ENCODE measurements at places on chromosomes 13 and 19. TPM values are rescaled to one million over a fixed set of nuclear protein-coding genes. Genes with fewer than 3 reads are reported as not detected.

DNA sequence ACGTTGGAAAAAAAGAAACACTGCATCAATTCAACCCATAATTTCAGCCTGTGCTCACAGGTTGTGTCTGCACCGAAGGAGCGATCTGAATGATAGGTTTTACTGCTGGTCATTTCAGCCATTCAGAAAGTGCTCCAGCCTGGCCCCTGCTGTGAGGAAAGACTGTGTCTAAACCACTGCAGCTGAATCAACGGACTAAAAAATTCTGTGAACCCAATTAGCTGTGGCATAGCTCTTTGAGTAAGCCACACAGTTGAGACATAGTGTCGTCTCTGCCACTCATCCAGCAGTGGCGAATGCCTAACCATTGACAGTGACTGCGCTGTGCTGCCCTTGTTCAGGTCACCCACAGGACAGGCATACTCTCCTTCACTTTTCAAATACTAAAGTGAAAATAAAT, 179.8 kb downstream of the COG6 start:
- no peak overlapping the region for H3K4me3 ChIP-seq
- peaks cover 4% of the 10 kb centered on the region for H3K27me3 ChIP-seq
- no peak for DNase-seq
- H3K27ac ChIP-seq: no peak overlapping the region

CD79A gene
- 1,280 TPM for total RNA-seq

DNA sequence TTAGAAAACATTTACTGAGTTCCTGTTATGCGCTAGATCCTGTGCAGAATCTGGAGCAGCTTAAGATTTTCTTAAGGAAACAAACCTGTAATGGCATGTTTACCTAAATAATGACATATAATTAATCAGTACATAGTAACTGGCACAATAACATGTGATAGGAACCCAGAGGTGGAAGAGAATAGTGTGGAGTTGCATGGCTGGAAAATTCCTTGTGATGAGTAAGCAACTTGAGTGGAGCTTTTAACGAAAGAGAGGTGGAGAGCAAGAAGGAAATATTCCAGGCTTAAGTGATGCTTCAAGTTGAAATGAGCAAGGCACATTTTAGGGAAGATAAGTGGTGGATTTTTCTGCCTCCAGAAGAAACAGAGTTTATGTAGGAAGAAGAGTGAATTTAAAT, 9.2 kb upstream of the GPC5 start:
- H3K27me3 ChIP-seq: peaks cover 12% of the 10 kb centered on the region
- DNase-seq: no peak
- H3K4me1 ChIP-seq: no peaks in the 10 kb centered on the region
- no peaks in the 10 kb centered on the region for H3K36me3 ChIP-seq
- no peak overlapping the region for H3K27ac ChIP-seq

GRCh38 chr19:31266731-31267130, 82.5 kb downstream of the TSHZ3 start:
- no peak overlapping the region for H3K27ac ChIP-seq
- H3K4me1 ChIP-seq: no peaks in the 10 kb centered on the region
- DNase-seq: no peak

FPR3 gene
- total RNA-seq: 0.51 TPM

DNA sequence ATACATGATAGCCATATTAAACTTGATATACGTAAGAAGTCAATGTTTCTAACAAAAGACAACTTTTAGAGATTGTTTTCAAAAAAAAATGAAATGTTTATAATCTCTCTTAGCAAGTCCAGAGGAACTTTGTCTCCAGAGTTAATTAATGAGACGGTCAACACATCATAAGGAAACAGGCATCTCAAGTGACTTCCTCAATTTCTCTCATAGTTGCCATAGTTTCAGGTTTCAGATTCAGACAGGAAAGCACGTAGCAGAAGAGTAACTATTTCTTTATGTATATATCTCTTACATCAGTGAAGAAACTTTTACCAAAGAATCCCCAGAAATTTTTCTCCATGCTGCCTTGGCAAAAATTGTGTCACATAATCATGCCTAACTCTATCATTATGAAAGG, 159.6 kb upstream of the ATXN8OS start:
- H3K36me3 ChIP-seq: no peaks in the 10 kb centered on the region
- H3K4me1 ChIP-seq: no peaks in the 10 kb centered on the region
- no peak overlapping the region for H3K4me3 ChIP-seq
- no peak for DNase-seq
- H3K27ac ChIP-seq: no peak overlapping the region
- no peaks in the 10 kb centered on the region for H3K27me3 ChIP-seq

DNA sequence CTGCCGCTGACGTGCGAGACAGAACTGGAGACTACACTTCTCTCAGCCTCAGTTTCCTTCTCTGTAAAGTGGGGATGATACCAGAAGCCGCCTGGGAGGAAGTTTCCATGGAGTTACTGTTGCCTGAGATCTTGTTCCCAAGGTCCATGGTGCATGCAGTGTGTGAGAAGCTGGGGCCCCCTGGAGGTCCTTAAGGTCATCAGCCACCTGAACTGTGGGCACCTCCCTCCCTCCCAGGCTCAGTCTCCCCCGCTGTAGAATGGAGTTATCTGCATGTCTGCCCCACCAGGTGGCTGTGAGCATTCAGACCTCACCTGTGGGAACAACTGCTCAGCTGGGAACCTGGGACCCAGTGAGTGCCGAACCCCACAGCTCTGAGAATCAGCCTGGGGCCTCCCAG, 2.7 kb downstream of the CRX start:
- no peak overlapping the region for H3K27ac ChIP-seq
- DNase-seq: no peak
- H3K4me3 ChIP-seq: no peak overlapping the region
- peaks cover 8% of the 10 kb centered on the region for H3K4me1 ChIP-seq
- no peaks in the 10 kb centered on the region for H3K27me3 ChIP-seq

MISP gene
- total RNA-seq: not detected

DNA sequence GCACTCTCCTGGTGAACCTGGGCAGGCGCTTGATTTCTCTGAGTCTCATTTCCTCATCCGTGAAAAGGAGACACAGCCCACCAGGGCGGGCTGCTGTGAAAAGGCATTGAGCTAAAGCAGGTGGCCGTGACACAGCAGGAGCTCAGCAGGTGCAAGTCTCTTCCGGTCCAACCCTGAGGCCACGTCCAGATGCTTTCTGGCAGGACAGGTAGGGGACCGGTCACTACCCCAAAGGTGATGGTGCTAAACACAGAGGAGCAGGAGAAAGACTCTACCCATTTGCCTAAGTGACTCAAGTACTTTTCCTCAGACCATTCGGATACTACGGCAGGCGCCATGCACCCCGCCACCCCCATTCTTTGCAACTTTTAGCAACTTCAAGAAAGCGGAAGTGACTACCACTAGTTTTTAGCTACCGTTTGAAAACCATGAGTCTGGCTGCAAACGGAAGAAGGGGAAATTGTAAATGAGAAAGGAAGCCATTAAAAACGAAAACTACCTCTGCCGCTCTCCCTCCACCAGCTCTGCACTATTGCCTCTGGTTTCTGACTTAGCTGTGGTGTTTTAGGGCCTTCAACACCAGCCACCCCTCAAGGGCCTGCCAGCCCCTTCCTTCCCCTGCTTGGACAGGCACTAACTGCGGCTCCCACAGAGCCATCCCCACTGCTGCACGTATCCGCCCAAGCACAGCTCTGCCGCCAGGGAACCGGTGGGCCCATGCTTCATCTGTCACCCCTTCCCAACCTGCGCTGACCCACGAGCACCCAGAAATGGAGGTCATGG, 4.8 kb downstream of the PPP6R1 start:
- H3K27ac ChIP-seq: peak overlapping the region; percentile 87
- peak; percentile 95 for DNase-seq
- H3K4me3 ChIP-seq: peak overlapping the region; percentile 61
- no peaks in the 10 kb centered on the region for H3K27me3 ChIP-seq
- peaks cover 88% of the 10 kb centered on the region for H3K4me1 ChIP-seq

PEG3 gene
- total RNA-seq: not detected

DNA sequence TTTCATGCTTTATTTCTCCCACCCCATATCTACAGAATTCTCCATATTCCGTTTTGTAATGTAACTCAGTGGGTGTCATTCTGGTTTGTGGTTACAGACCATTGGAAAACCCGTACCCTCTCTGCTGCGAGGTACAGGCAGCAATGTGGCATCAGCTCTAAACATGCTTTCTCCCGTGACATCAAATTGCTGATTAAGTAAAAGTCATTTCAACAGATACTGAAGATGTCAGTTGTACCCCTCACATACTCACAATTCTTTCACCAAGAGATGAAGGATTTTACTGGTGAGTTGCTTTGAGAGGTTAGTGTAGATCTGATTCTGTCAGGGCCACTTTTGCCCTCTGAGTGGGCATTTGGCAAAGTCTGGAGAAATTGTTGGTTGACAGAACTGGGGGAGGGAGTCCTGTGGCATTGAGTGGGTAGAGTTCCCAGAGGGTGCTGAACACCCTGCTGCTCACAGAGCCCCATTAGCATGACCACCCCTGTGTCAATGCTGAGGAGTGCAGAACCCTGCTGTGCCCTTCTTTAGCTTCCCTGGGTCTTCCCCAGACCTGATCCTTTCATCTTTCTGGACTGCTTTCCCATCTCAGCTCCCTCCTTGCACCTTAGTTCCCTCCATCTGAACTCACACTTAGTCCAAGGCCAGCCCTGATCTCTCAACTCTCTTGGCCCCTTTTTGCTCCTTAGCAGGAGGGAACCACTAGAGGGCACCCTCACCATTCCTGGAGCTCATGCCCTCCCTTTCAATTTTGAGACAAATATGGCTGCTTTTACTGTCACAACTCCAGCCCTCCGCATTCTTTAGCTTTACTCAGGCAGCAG, 39.9 kb upstream of the CEACAM8 start:
- no peaks in the 10 kb centered on the region for H3K27me3 ChIP-seq
- peak; percentile 32 for DNase-seq
- no peaks in the 10 kb centered on the region for H3K4me1 ChIP-seq
- H3K27ac ChIP-seq: no peak overlapping the region
- H3K4me3 ChIP-seq: no peak overlapping the region

DNA sequence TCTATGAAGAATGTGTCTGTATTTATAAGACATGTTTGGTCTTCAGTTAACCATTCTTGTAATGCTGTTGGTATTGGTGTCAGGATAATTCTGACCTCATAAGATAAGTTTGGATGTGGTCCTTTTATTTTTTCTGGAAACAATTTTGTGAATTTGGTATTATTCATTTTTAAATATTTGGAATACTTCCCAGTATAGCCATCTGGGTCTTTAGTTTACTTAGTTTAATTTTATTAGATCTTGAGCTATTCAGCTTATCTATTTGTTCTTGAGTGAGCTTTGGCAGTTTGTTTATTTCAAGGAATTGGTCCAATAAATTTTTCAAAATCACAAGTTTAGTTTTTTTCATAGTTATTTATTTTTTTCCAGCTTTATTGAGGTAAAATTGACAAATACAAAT, 335.4 kb upstream of the PCDH20 start:
- no peaks in the 10 kb centered on the region for H3K36me3 ChIP-seq
- no peaks in the 10 kb centered on the region for H3K27me3 ChIP-seq
- H3K4me1 ChIP-seq: no peaks in the 10 kb centered on the region
- no peak for DNase-seq
- no peak overlapping the region for H3K4me3 ChIP-seq

OR2Z1 gene
- not detected for total RNA-seq

- no peak overlapping the region for H3K27ac ChIP-seq
- DNase-seq: no peak
- H3K27me3 ChIP-seq: no peaks in the 10 kb centered on the region
- no peaks in the 10 kb centered on the region for H3K36me3 ChIP-seq
- H3K4me1 ChIP-seq: no peaks in the 10 kb centered on the region
Observed at GRCh38 chr19:33921165-33921564, 124.5 kb downstream of the KCTD15 start.

DNA sequence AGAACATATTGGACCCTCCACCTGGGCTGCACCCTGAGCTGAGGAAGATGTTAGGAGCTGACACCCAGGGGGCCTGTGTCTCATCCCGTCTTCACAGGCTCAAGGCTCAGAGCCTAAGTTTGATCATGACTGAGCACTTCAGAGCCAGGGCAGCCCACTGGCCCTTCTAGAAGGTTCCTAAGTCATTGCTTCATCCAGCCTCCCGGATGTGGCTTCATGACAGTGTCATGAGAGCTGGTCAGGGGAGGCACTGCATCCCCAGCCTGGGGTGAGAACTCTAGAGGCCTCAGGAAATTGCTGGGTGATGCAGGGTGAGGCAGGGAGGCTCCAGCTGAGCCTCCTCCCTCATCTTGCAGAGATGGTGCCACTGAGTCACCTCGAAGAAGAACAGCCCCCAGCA, 24.9 kb upstream of the PIK3R2 start:
- H3K27me3 ChIP-seq: no peaks in the 10 kb centered on the region
- H3K4me1 ChIP-seq: no peaks in the 10 kb centered on the region
- no peak overlapping the region for H3K27ac ChIP-seq
- no peak for DNase-seq
- peaks cover 82% of the 10 kb centered on the region for H3K36me3 ChIP-seq

DNA sequence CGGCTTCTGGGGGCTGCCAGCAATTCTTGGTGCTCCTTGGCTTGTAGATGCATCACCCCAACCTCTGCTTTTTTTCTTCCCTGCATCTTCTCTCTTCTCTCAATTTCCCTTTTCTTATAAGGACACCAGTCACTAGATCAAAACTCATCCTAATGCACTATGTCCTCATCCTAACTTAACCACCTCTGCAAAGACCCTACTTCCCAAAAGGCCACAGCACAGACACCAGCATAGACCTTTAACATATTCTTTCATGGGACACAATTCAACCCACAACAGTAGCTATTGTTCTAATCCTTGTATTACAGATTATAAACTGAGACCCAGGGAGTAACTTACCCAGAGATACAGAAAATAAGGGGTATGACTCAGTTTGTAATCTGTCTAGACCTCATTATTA, 47.0 kb downstream of the RUBCNL start:
- peak overlapping the region; percentile 80 for H3K27ac ChIP-seq
- H3K4me1 ChIP-seq: peaks cover 35% of the 10 kb centered on the region
- no peak for DNase-seq
- H3K4me3 ChIP-seq: no peak overlapping the region

DCT gene
- total RNA-seq: 0.10 TPM

DNA sequence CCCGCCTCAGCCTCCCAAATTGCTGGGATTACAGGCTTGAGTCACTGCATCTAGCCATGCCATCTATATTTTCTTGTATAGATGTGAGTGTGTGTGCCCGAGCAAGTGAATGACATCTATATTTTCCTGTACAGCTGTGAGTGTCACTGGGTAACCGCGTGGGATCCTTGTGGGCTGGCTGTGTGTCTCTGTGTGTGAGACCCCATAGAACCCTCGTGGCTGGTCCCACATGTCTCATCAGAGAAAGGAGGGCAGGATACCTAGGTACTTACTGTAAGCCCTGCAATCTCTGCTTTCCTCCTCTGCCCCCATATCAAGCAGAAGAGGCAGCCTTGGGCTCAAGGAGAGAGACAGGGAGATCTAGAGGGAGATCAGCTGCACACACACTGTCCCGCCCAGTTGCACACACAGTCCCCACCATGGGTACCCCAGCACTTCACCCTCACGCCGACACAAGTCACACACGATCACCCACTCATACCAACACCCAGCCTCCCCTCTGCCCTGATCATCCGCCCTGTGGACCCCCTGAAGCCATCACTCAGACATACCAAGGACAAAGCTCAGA, 655 bp downstream of the DENND1C start:
- H3K27ac ChIP-seq: peak overlapping the region; percentile 95
- peak; percentile 16 for DNase-seq
- H3K4me1 ChIP-seq: peaks cover 13% of the 10 kb centered on the region
- H3K36me3 ChIP-seq: peaks cover 34% of the 10 kb centered on the region

CEACAM20 gene
- not detected for total RNA-seq

GRCh38 chr13:102816708-102817107, 17.8 kb downstream of the BIVM start:
- H3K27ac ChIP-seq: no peak overlapping the region
- H3K36me3 ChIP-seq: peaks cover 2% of the 10 kb centered on the region
- no peaks in the 10 kb centered on the region for H3K4me1 ChIP-seq
- no peaks in the 10 kb centered on the region for H3K27me3 ChIP-seq
- no peak overlapping the region for H3K4me3 ChIP-seq
- DNase-seq: no peak

PDX1 gene
- total RNA-seq: not detected

CYP2A6 gene
- not detected for total RNA-seq

MEF2B gene
- total RNA-seq: 4.1 TPM

PSG6 gene
- not detected for total RNA-seq
